ENCODE measurements at places on chromosomes 5 and 9.
A peak's percentile ranks its signal among the peaks of the same experiment; 100 is the strongest.

GRCh38 chr9:70049672-70050271, 6.1 kb downstream of the MAMDC2 start:
- no peak for DNase-seq

GRCh38 chr5:154390746-154391359, 54.9 kb upstream of the SAP30L start:
- DNase-seq, result no peak

GRCh38 chr5:61332851-61333320, 828 bp downstream of the ZSWIM6 start:
- DNase-seq, result no peak

DNA sequence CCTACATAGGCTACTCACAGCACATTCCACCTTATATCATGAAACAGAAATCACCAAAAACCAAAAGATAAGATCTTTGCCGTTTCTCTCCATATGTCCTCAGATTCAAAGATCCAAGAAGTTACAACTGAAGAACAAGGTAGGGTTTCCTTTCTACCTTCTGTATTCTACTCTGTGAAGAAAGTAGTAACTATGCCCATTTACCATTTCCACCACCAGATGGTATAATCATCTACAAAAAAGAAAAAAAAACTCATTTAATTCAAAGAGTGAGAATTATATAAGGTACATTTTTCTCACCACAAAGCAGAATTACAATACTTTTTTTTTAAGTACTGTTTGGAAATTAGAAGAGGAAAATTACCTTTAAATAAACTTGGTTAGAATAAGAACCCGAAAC, 172.6 kb upstream of the PTGER4 start:
- peak; percentile 62 for DNase-seq

DNA sequence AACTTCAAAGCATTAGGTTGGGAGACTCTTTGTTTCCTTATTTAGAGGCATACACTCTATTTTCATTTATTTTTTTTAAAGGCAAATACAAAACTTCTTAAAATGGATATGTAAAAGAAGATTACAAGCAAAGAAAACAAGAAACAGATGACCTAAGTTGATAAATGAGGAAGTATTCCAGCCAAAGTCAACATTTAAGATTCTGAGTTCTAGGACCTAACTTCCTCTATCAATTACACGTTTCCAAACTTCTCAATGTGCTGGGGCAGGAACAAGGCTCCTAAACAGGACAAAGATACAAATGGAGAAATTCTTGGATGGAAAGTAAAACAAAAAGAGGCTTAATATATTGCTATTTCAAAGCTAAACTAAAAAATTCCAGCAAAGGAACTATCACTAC, 89.5 kb downstream of the TLE1 start:
- DNase-seq, result no peak

DNA sequence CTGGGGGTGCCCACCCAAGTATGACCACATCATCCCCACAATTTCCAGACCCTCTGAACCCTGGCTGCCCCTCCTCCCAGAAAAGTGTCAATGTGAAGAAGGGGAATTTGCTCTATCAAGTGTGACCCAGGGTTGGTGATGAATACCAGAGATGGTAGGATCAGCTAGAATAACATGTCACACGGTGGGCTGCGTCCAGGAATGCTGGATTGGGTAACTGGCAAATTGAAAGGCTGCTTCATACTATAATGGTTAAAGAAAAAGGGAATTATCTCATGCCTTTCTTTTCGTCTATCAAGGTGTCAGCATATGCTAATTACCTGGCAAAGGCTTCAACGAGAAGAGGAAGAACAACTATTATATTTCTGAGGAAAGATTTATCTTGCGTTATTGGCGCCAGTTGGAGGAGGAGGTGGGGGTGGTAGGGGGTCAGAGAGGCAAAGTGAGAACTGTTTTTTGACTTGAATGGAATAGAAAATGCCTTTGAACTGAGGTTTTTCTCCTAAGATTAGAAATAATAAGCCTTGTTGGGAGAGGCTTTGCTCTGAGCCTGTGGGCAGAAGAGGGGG, 27.8 kb upstream of the ARAP3 start:
- DNase-seq, result no peak

DNA sequence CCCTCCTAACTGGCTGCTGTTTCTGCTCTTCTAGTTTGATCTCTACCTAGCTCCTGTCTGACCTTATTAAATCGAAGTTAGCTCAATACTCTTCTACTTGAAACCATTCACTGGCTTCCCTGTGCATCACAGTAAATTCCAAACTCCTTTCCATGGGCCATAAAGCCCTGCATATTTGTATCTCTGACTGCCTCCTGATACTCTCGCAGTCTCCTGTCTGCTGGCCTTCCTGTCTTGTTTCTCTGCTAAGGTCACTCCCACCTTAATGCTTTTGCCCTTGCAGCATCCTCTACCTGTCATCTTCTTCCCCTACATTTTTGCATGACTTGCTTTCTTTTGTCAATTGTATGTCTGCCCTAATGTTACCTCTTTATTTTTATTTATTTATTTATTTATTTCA, 44.8 kb downstream of the SNCAIP start:
- DNase-seq, result no peak

- DNase-seq, result no peak
Observed at GRCh38 chr5:28823231-28823630, 1784.8 kb upstream of the CDH9 start.

GRCh38 chr5:119275601-119276173, 80.1 kb upstream of the TNFAIP8 start:
- no peak for DNase-seq

DNA sequence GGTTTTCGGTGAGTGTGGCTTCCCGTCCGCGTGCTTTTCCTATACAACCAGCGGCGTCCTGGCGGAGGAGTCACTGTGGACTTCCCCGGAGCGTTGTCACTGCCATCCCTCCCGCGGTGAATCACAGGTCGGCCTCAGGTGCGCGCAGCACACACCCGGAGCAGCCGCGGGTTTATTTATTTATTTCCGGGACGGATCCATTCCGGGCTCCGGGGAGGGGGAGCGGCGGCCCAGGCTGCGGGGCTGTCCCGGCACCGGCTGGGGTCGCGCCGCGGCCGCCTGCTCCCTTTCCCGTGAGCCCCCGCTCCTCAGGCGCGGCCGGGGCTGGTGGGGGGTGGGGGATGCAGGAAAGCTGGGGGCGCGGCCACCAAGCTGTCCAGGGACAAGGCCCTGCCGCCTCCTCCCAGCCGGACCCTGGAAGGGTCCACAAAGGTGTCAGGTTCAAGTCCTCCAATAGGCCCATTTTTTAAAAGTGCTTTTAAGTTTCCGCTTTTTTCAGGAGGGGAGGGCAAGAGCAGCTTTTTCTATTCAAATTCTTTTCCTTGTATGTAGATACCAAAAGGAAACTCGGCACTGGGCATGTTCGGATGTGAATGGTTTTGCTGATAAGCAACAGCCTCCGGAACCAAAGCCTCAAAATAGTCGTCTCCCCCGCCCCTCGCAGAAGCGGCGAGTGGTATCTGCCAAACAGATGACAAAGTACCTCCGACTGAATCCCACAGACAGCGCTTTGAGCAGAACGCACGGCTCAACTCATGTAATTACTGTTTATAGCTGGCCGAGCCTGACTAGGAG, 192.5 kb downstream of the CD180 start:
- peak; percentile 93 for DNase-seq

DNA sequence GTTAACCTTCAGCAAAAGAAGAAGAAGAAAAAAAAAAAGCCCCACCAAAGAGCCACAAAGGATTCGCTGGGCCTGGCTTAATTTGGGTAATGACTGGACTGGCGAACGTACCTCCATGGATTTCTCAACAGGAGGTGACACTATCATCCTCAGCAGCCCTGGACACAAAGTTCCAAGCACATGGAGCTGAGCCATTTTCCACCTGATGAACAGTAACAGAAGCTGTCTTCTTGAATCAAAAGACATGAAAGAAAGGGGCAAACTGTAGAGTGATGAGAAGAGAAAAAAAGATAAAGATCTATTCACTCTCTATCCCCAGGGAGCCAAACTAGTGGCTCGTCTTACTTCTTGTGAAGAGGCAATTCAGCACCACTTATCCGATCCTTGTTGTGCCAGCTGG, 150.2 kb upstream of the TRPM3 start:
- DNase-seq, result no peak

DNA sequence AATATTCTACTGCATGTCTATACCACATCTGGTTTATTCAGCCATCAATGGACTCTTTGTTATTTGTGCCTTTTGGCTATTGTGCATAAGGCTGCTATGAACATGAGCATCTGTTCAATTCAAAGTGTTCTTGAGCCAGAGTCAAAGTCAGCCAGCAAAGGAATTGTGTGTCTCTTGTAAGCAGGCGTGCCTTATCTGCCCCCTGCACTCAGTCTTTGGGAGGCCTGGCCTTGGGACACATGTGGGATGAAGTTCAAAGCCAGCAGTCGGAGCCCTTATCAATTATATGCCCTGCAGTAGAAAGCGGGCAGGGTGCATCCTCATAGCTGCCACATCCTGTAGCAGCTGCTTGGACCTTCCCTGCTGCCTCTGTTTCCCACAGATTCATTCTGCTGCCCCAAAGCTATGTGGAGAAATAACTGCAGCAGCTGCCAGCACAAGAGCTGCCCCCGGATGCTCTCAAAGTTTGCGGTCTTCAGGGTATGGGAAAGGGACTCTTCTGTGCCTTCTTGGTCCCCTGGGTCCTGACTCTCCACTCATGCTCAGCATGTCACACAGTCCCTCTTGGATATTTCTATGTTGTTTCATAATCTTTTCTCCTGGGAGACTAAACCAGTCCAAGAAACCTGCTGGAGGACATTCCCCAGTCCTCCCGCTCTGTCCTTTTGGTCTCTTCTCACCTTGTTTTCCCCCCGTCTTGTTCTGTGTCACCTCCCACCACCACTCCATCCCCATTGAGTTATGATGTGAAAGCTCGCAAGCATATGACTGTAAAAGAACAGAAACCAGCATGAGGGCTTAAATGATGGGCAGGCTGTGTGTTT, 35.9 kb downstream of the STOM start:
- DNase-seq, result no peak

DNA sequence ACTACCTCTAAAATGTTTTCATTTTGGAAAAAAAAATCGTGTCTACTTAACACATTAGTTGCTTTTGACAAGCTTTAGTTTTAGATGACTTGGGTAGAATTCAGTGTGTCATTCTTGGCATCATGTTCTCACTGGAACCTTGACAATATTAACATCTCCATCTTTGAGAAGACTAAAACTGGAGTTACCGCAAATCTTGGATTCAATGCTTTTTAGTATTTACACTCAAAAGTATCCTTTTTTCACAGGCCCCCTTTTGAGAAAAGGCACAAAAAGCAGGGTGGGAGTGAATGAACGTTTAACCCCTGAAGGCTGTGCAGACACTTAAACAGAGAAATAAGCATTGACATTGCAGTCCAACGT, 549.1 kb downstream of the CSNK1G3 start:
- no peak for DNase-seq

DNA sequence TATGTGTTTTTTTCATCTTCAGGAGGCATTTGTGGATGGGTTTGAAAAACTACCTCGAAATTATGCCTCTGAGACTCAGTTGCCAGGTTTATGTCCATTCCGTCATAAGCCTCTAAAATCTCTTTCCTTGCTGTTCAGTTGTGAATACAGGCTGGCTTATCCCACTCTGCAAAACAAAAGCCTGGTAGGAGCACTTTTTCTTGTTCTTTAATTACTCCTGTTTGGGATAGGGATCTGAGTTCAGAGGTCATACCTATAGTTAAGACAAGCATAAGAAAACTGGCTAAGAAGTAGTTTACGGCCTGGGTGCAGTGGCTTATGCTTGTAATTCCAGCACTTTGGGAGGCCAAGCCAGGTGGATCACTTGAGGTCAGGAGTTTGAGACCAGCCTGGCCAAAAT, 24.4 kb downstream of the ZNF131 start:
- no peak for DNase-seq

- DNase-seq, result no peak
Observed at GRCh38 chr5:77642738-77643653, 4.5 kb upstream of the OTP start.

GRCh38 chr5:54895816-54896341, 89.5 kb downstream of the ESM1 start:
- peak; percentile 25 for DNase-seq

DNA sequence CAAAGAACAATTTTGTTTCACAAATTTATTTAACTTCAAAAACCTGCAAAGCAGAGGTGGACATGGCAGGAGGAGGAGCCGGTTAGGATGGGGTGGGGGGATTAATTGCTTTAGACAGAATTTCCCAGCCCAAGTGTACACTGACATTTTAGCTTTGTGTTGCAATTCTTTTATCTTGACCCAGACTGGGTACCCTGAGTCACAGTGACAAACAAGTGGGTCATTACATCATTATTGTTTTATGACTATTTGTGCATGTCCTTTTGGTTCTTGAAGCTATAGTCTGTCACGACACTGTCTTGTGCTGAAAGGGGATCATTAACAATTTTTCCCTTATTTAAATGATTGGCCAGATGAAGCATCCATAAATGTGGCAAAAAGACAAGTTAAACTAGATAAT, 84.5 kb upstream of the VCAN start:
- DNase-seq, result no peak

DNA sequence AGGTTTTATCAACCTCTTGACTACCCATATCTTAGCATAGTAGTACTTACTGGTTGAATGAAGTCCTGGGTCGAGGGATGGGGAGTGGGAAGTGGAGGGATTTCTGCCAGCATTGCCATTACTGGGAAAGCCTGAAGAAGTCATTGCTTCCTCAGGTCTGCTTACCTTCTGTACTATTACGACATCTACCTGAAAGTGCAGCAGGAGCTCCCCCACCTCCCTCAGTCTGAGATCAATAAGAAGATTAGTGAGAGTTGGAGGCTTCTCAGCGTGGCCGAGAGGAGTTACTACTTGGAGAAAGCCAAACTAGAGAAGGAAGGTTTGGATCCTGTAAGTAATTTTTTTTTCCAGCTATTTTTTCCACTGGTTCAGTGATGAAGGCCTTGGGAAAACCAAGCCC, 5.8 kb downstream of the HMGXB3 start:
- no peak for DNase-seq

DNA sequence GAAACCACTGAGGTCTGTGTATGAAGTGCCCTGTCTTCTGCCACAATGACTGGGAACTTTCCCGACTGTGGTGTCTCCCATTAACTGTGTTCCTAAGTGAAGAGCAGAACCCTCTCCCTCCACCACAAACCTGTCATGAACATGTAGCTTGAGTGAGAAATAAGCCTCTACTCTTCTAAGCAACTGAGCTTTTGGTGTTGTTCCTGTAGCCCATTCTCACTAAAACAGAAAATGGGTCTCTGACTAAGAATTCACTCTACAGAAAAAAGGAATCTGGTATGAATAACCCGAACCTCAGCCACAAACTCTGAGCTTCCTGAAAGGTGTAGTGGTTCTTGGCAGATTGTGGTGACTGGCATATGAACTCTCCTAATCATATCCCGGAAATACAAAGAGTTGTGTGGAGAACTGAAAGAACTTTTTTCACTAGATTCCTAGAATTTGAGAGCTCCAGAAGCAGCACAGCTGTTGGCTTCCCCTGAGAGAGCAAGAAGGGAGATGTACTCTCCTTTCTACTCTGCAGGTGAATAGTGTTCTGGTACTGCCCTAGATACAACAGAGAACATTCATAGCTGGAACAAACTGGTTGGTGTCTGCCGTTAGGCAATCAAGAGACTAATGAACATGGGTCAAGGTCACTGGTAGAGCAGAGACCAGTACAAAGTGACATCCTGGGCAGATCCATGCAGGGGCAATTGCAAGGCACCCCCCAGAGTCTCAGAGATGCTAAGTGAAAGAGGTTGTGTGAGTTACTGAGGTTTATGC, 283.8 kb downstream of the PDE4D start:
- no peak for DNase-seq

- peak; percentile 10 for DNase-seq
Observed at GRCh38 chr5:170552621-170553115, 48.8 kb downstream of the KCNIP1 start.

Data from Jurkat, Clone E6-1 (cell line).